Suppressor macrophage treated with lipopolysaccharide for 4 hours (primary cell): ENCODE measurements at places on chromosomes 16 and 17.

- DNase-seq, result no peak
These were observed 50.5 kb upstream of the CHMP6 start for GRCh38 chr17:80941171-80941570.

GRCh38 chr16:86931410-86931941, 353.1 kb downstream of the FOXL1 start:
- DNase-seq, result no peak

GRCh38 chr16:68921637-68922036, 78.3 kb downstream of the TANGO6 start:
- DNase-seq, result no peak

DNA sequence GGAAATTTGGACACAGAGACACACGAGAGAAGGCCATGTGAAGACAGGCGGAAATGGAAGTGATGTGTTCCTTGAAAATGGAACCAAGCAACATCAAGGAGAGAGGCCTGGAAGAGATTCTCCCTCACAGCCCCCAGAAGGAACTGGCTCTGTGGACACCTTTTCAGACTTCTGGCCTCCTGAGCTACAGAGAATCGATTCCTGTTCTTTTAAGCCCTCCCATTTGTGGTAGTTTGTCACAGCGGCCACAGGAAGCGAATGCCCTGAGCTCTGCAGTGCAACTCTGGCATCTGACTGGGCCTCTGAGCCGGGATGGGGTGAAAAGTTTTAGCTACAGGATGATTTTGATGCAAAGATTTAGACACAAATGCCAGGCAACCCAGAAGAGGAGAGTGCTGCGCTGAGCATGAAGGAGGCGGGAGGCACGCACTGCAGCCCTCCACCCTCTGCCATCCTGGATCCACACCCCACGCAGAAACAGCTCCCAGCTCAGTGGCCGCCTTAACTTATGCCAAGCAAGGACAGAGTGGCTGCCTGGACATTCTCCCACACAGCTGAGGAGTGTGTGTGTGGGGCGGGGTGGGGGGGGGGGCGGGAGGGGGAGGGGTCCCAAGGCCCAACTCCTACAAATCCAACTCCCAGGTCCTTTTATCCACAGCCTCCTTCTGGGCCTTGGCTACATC, 2.2 kb downstream of the TIMP2 start:
- DNase-seq, result peak; percentile 47

- DNase-seq, result no peak
These were observed 35.8 kb upstream of the TBX2 start for GRCh38 chr17:61363601-61364462.

DNA sequence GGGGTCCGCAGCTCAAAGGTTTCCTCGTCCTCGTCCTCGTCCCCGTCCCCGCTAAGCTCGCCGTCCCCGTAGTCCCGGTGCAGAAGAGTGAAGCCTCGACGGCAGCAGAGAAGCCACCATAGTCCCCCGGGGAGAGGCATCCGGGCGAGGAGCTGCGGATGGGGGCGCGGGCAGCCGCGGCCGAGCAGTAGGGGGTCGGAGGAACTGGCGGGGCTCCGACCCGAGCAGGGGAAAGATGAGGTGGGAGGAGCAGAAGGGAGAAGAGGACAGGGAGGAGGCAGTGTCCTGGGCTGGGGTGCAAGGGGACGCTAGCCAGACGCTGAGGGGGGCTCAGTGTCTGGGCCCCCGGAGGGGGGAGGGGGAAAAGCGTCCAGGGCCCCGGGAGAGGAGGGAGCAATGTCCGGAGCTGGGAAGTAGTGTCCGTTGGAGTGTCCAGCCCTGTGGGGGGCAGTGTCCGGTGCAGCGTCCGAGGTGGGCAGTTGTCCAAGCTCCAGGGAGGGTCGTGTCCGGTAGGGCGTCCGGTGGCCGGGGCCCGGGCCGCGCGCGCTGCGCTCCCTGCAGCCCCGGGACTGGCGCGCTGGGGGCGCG, at the start of gene PLEKHH3:
Gene PLEKHH3, minus strand, starts transcription at position 571 of the 588 bp plus-strand sequence. Its CDS starts 431 bp downstream, at position 140.
- DNase-seq, result no peak

GRCh38 chr17:20180661-20181060, 171.5 kb downstream of the SPECC1 start:
- DNase-seq, result peak; percentile 21

DNA sequence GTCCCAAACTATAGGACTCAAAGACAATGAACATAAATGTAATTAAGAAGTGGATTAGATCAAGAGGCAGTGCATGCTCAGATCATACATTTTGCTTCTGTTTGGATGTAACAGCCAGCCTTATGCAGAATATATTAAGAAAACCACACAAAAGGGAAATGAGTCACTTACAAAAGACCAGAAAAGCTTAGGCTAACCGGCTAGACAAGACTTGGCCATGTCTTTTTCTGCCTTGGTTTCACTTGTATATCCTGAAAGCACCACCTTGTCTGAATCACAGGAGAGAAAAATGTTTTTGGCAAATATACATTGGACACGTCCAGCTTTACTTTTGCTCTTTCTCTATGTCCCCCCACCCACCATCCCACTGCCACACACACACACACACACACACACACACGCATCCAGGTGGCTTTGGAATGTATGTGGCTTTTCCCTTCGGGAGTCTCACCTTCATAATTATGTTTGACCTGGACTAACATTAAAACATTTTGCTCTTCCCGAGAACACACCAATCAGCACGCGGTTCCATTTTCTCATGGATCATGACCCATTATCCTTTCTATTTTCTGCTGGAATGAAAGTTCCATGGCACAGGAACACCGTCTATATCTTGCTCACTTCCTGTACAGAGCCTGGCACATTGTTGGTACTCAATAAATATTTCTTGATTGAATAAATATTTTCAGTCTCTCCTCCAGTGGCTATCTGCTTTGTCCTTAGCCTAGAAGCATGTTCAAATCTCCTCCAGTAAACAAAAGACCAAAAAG, 64.6 kb downstream of the CDK5R1 start:
- DNase-seq, result peak; percentile 46

DNA sequence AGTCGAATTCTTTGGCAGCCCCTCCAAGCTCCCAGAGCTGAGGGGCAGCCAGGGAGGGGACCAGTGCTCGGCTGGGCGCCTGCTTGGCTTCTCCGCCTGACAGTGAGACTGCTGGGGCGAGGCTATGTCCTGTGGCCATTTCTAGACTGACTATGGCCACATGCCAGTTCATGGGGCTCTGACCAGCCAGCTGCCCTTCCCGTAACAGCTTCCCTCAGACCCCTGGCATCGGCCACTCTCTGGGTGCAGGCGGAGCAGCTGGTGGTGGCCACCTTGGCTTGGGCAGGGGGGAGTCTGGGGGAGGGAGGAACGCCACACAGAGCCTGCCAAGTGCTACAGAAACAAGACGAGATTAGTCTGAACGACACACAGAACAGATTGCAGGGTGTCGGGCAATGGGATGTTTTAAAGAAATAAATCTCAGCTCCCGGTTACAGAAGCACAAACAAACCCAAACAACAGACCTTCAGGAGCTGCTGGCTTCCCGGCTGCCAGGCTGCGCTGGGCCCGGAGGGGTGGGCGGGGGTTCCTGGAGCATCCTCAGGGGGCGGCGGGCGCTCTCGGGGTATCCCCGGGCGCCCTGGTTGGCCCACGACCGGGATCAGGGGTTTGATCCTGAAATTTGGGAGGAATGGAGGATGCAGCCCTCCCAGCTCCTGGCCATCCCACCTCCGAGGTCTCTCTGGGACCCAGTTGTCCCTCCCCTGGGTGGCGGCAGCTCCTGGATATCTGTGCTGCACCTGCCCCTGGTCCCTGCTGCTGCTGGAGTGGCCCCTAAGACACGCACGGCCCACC, 34.5 kb downstream of the TBC1D16 start:
- no peak for DNase-seq

DNA sequence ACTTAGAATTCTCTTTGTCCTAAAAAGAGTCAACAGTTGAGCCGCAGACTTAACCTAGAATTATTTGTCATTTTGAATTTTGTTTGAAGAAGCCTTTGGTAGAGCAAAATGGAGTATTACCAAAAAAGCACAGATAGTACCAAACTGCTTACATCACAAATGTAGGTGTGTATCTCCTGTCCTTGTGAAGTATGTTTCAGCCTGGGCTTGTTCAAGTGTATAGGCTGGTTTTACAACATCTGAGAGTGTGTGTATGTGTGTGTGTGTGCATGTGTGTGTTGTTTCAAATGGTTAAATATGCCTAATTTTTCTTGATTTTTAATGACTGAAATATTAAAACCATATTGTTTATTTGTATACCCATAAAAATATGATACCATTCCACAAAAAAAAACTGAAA, 188.7 kb upstream of the AXIN2 start:
- no peak for DNase-seq

GRCh38 chr16:1674751-1675664, 3.1 kb upstream of the JPT2 start:
- no peak for DNase-seq

- DNase-seq, result peak; percentile 77
These were observed 4.0 kb upstream of the RPL38 start for GRCh38 chr17:74199306-74200092.

DNA sequence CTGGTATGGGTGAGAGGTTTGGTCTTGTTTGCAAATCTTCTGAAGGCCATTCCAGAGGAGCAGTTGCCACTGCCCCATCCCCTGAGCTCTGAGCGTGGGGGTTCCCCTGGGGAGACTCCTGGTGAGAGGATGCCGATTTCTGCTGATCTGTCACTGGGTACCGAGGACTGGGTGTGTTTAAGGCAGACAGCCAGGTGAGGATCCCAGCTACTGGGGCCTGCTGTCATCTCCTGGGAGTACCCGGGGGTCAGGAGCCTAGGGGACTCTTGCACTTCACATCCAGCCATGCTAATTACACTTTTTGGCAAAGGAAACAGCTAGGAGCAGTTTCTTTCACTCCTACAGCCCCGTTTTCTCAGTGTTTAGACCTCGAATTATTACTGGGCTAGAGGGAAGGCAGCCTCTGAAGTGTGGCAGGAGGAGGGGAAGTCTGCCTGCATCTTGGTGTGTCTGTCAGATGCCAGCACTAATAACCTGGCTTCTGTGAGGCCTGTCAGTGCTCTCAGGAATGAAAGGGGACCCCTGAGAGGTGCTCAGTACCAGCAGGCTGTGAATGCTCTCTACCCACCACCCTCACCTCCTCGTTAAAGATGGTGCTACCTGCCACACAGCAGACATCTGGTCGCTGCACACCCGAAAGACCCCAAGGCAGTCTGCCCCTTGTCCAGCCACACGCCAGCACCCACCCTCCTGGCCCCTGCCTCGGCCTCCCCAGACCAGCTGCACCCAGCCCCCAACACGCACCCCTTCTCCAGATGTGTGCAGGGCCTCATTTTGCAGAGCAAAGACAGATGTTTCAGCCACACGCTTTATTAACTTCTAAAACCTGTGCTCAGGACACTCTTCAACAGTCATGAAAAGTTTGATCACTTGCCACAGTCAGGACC, 43.2 kb downstream of the SNX20 start:
- no peak for DNase-seq

DNA sequence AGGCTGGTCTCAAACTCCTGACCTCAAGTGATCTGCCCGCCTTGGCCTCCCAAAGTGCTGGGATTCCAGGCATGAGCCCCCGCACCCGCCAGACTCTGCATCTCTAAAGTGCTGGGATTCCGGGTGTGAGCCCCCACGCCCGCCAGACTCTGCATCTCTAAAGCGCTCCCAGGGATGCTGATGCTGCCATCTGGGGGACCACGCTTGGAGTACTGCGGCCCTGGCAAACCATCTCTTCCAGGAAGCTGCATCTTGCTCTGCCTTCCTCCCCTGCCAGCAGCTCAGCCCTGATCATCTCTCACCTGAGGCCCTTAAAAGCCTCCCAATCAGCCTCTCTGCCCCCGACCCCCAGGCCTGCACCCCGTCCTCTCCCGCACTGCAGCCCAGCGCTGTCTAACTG, 4.1 kb downstream of the CEP295NL start:
- no peak for DNase-seq

GRCh38 chr16:56450275-56450985, 702 bp downstream of the NUDT21 start:
- peak; percentile 14 for DNase-seq

GRCh38 chr17:47948706-47949196, 7.4 kb downstream of the PNPO start:
- DNase-seq, result no peak

DNA sequence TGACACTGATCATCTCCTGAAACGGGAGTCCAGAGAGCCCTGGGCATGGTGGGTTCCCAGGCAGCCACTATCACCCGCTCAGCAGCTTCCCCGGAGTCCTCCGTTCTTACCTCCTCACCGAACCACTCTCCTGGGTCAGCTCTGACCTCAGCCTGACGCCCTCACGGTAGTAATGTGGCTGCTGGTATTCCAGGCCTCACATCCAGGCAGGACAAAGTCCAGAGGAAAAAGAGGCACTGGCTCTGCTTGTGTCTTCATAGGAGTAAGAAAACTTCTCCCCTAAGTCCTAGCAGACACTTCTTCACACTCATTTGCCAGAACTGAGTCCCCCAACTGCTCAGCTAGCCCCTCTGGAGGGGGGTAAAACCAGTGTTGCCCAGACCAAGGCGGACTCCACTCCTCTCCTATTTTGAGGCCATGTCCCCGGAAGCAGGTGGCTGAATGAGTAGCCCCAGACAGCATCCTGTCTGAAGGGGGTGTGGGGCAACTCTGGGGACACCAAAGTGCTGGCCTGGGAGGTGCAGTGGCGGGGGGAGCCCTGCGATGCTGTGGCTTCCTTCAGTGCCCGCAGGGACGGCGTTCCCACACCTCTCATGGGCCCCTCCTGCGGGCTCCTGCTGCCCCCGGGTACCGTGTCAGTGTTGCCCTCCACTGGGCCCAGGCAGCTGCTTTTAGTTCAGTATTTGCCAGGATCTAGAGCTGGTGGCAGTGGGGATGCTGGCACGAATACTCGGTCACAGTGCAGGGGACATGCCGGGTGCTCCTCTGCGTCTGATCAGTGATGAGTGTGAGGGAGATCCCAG, 5.4 kb downstream of the FSCN2 start:
- no peak for DNase-seq

GRCh38 chr17:17015230-17015629, 27.0 kb upstream of the MPRIP start:
- DNase-seq, result no peak

DNA sequence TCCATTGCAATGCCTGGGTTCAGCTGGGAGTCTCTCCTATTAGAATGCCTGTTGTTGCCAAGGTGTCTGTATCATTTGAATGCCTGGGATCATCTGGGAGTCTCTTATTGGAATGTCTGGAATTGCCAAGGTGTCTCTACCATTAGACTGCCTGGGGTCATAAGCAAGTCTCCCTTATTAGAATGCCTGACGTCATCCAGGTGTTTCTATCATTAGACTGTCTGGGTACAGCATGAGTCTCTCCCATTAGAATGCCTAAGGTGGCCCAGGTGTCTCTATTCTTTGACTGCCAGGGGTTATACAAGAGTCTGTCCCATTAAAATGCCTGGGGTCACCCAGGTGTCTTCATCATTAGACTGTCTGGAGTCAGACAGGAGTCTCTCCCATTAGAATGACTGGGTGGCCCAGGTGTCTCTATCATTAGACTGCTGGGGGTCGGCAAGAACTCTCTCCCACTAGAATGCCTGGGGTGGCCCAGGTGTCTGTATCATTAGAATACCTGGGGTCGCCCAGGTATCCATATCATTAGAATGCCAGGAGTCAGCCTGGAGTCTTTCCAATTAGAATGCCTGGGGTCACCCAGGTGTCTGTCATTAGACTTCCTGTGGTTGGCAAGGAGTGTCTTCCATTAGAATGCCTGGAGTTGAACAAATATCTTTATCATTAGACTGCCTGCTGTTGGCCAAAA, 2274.0 kb downstream of the TP53TG3F start:
- no peak for DNase-seq
